Iris pigment epithelial cell (primary cell): ENCODE measurements at places on chromosomes 7 and 10.

GRCh38 chr10:34690383-34691049 is 124.6 kb downstream of the PARD3 start:
- no peak for DNase-seq

DNA sequence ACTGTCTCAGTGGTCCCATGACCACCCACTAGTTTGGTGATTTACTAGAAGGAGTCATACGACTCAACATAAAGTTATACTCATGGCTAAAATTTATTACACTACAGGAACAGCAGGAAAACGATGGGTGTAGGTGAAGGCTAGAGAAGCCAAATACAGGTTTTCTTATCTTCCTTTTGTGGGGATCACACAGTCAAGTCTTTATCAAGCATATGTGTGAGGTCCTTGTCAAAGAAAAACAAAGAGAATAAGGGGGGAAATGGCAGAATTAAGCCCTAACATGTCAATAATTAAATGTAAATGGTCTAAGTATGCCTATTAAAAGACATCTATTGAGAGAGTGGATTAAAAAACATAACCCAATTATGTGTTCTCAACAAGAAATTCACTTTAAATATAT is 47.8 kb upstream of the UBN2 start:
- no peak for DNase-seq

- no peak for DNase-seq
These were observed 144.7 kb downstream of the PFKFB3 start for GRCh38 chr10:6347391-6347951.

- no peak for DNase-seq
These were observed 164.3 kb upstream of the AKR1E2 start for GRCh38 chr10:4661511-4662255.

- DNase-seq: peak; percentile 44
These were observed 25.6 kb downstream of the HPS6 start for GRCh38 chr10:102090772-102091171.

GRCh38 chr7:71372991-71373390 is 241.0 kb downstream of the GALNT17 start:
- DNase-seq: no peak

DNA sequence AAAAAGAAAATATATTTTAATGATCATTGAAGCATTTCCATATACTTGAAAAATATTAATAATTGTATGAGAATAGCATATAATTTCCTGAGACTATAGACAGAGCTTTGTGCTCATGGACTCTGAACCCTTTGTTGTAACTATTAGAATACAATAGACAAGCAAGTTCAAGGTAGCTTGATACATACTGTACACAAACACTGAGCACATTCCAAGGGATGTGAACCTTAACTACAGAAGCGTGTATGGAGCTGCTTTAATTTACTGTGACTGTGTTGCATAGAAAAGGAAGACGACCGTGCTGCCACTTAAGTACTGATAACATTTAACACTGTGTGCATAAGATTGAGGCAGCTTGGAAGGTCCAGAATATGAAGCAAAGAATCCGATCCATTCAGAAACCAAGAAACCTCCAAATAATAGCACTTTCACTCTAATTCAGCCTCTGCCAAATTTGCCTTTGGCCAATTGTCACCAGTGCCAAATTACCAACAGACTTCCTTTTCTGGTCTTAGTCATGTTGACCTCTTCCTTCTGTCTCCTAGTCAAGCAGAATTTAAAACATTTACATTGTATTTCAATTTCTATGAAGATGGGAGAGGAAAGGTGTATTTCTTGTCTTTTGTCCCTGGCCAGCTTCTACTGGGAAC is 566.1 kb upstream of the GALNT17 start:
- DNase-seq: no peak

GRCh38 chr10:52771534-52772445 is 794 bp downstream of the MBL2 start:
- DNase-seq: no peak

GRCh38 chr7:68176974-68177373 is 1180.3 kb downstream of the TYW1 start:
- DNase-seq: peak; percentile 38

- peak; percentile 69 for DNase-seq
These were observed 73.9 kb downstream of the SH3PXD2A start for GRCh38 chr10:103781329-103782061.

GRCh38 chr7:125357676-125358455 is 428.2 kb upstream of the POT1 start:
- no peak for DNase-seq

DNA sequence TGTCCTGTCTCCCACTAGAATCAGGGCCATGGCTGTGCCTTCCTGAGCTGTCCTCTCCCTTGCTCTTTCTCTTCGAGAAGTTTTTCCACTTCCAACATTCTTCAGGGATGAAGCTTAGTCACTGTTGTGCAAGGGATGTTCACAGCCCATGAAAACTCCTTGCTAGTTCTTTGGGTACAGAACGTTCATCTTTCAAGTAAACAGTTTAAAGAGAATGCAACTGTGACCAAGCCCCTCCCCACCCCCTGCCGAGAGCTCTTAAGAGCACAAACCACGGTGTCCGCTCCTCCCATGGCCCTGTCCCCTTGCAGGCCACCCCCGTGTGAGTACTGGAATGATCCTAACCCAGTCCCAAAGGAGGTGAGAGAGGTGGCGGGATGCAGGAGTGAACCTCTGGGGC is 161.1 kb upstream of the RHEB start:
- DNase-seq: peak; percentile 94

- no peak for DNase-seq
These were observed 52.8 kb downstream of the CFAP46 start for GRCh38 chr10:132889556-132889955.

- DNase-seq: no peak
These were observed 155.9 kb downstream of the ARID5B start for GRCh38 chr10:62057359-62057758.

- peak; percentile 92 for DNase-seq
These were observed 35.4 kb downstream of the BAG3 start for GRCh38 chr10:119686465-119687191.

GRCh38 chr7:136058546-136058945 is 81.4 kb upstream of the MTPN start:
- no peak for DNase-seq

- DNase-seq: no peak
These were observed 52.1 kb upstream of the SLC29A3 start for GRCh38 chr10:71266918-71267442.

GRCh38 chr10:130179640-130180039 is 43.4 kb downstream of the GLRX3 start:
- DNase-seq: peak; percentile 87

DNA sequence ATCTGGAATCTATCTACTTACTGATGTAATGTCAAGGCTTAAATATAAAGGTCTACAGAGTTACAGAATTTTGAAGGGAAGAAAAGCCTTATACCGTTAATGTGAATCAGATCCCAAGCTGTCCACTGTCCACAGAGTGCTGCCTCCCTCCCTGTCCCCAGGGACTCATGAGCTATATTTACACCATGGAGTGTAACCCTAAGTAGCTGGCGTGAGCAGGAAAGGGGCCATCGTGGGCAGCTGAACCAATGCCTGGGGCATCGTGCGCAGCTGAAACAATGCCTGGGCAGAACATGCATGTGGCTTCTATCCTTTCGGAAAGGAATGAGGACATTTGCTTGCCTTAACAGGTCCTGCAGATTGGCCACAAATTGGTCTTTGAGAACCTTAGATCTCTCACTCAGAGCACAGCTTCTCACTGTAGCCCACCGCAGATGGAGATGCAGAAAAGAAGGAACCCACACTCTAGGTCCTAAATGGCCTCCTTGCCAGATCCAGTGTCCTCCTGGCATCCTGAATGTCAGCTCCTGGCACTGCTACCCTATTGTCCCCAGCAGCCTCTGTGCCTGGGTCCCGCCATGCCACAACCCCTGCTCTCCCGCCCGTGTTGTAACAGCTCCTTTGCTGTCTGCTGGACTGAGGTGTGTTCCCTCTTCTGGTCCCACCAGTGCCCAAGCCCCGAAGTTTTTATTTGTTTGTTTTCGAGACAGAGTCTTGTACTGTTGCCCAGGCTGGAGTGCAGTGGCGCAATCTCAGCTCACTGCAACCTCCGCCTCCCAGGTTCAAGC is 30.3 kb downstream of the CCDC3 start:
- no peak for DNase-seq
